ENCODE measurements at places on chromosomes 16 and 17. TPM values are rescaled to one million over a fixed set of nuclear protein-coding genes. Genes with fewer than 3 reads are reported as not detected.

KRTAP2-3 gene
- not detected for total RNA-seq

DNA sequence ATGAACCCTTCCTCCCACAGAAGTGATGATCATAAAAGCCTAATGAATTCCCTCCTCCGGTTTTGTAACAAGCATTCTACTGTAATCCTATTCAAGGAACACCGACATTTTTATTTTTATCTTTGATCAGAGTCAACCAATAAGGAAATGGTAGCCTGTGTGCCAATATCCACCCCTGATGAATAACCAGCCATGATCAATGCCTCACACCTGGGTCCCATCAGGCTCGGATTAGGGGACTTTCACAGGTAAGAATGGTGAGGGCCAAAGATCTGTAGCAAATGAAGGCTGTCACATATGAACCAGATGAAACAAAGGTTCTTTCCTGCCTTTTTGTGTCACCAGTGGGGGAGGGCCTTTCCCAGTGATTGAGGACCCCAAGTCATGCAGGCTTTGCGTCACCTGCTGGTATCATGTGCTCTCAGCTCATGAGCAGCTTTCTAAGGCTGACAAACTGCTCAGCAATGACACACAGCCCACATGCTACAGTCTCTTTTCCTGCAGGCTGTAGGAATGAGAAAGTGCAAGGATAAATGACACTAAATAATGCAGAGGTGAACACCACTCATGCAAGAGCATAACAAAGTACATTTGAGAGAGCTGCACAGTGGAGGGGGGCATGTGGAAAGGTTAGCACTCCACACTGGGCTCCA lies 34.9 kb downstream of the TOM1L2 start:
- DNase-seq: no peak

DNA sequence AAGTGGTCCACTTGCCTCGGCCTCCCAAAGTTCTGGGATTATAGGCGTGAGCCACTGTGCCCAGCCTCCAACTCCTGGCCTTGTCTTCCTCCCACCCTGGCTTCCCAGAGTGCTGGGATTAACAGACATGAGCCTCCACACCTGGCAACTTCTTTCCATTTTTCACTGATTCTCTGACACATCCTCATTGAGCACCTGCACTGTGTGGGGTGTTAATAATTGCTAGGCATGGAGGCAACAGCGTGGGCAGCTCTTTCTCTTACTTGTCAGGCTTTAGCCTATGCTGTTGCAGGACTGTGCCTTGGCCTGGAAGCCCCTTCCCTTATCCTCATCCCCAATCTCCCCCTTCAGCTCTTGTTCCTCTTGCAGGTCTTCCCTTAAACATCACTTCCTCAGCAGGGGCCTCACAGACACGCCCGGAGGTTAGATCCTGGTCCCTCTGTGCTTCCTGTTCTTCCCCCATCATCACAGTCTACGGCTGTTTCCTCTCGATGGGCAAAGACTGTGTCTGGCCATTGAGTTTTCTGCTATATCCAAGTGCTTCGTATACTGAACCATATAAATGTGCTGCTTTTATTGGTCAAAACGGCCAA lies 7.9 kb downstream of the QPRT start:
- DNase-seq: no peak

LITAFD gene
- total RNA-seq: not detected

- no peak for DNase-seq
Measured at GRCh38 chr16:50614955-50615724, 66.0 kb downstream of the SNX20 start.

ACSM5 gene
- 2.3 TPM for total RNA-seq

FOXN1 gene
- 0.32 TPM for total RNA-seq

DNA sequence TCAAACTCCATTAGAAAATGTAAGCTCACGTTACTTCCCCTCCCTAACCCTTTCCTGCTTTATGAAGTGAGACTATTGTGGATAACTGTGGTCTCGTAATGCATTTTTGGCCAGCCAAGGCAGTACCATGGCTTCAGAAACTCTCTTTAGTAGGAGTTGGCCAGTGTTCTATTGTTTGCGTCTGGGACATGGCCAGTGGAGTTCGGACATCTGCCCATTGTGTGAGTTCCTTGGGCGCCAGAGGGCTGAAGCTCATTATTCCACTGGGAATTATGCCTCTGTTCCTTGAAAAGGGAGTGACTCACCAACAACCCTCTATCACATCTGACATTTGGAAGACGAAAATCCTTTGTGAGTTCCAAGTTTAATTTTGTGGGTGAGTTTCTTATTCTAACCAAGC lies 319.5 kb upstream of the SOX9 start:
- DNase-seq: no peak

- no peak for DNase-seq
Measured at GRCh38 chr16:65279576-65279975, 157.7 kb upstream of the CDH11 start.

KRT12 gene
- 3.8 TPM for total RNA-seq

DNA sequence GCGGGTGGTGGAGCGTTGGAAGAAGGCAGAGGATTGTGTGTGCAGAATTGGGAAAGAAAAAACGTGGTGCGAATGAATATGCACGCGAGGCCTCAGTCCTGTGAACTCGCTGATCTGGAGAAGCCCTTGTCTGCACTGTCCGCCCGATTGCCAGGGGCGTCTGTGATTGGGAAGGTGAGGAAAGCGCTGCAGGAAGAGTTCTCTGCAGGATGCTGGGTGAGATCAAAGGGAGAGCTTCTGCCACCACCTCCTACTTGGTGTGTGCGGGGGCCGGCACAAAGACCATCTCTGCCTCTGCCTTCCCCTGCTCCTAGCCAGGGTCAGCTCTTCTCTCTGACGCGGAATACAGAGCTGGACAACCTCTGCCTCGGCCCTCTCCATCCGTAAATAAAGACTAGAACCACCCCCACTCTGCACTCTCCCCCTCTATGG lies 841 bp upstream of the RAB5C start:
- DNase-seq: no peak

GRCh38 chr17:12021623-12022140 lies 1.0 kb downstream of the MAP2K4 start:
- DNase-seq: no peak

GAST gene
- not detected for total RNA-seq

- DNase-seq: no peak
Measured at GRCh38 chr17:31854672-31855071, 4.4 kb downstream of the COPRS start.

GRCh38 chr17:32822996-32823395 lies 53.9 kb downstream of the MYO1D start:
- no peak for DNase-seq

GRCh38 chr17:41318231-41318630 lies 2.7 kb upstream of the KRTAP17-1 start:
- no peak for DNase-seq

C16orf95 gene
- total RNA-seq: not detected

DHRS7C gene
- total RNA-seq: not detected

DLX4 gene
- total RNA-seq: not detected

- peak; percentile 20 for DNase-seq
Measured at GRCh38 chr17:29905086-29905878, 24.7 kb downstream of the SSH2 start.

DNA sequence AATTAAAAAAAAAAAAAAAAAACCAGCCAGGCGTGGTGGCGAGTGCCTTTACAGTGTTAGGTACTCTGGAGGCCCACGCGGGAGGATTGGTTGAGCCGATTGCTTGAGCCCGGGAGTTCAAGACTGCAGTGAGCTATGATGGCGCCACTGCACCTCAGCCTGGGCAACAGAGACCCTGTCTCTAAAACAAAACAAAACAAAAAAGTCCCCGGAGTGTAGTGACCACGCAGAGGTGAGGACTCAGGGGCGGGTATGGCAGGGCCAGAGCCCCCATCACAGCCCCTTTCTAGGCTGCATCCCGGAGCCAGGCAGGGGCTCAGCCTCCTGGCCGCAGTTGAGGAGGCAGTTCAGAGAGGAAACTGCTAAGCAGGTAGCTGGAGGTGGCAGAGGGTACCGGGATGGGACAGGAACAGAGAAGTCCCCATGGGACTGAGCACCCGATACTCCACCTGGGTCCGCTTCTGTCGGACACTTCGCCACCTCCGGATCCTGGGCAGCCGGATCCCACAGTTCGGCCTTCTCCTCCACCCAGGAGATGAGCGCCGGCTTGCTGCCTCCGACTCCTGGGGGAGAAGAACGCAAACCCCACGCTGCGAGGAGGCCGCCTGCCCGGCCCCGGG lies 800 bp downstream of the ZNF747 start:
- no peak for DNase-seq

- no peak for DNase-seq
Measured at GRCh38 chr16:19348578-19349315, 63.2 kb downstream of the CLEC19A start.

GRCh38 chr17:32626379-32626791 lies 139.6 kb downstream of the CDK5R1 start:
- no peak for DNase-seq

C17orf50 gene
- not detected for total RNA-seq

DNA sequence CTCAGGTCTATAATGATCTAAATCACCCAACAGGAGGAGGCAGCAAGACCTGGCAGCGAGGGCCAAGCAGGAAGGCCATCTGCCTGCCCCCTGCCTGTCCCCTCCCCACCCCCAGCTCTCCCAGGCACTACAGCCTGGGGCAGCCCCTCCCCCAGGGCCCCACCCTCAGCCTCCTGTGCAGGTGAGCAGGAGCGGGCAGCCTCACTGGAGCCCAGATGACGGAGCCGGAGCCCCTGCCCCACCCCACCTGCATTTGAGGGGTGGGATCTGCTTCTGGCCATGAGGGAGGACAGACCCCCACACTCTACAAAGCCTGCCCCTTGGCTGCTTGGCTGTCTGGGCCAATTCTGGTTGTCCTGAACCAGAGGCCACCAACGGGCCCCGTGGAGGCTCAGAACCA lies 12.4 kb upstream of the BAHCC1 start:
- no peak for DNase-seq

GRCh38 chr17:48873209-48873608 lies 19.4 kb upstream of the ATP5MC1 start:
- peak; percentile 62 for DNase-seq

MMP15 gene
- 48.0 TPM for total RNA-seq

- peak; percentile 46 for DNase-seq
Measured at GRCh38 chr16:84065536-84066132, 23.0 kb upstream of the SLC38A8 start.

- peak; percentile 6 for DNase-seq
Measured at GRCh38 chr17:45338023-45338781, 21.4 kb upstream of the MAP3K14 start.

CCL4L2 gene
- 4.0 TPM for total RNA-seq

EVI2B gene
- total RNA-seq: 1.4 TPM

DNA sequence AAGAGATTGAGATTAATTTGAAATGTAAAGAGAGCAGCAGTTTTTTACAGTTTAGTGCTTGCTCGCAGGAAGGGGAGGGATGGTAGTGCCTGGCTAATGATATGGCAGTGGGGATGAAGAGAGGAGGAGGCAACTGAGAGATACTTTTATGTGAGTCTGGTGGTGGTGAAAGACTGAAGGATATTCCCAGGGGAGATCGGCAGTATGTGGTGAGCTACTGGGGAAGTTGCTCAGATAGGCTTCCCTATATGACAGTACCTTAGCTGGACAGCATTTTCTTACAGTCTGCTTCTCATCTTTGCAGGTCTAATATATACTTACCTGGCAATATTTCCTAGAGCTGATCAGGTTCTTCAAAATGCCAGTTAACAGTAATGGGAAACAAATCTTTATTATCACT lies 8.6 kb downstream of the CEP95 start:
- no peak for DNase-seq

TP53TG3B gene
- not detected for total RNA-seq

DNA sequence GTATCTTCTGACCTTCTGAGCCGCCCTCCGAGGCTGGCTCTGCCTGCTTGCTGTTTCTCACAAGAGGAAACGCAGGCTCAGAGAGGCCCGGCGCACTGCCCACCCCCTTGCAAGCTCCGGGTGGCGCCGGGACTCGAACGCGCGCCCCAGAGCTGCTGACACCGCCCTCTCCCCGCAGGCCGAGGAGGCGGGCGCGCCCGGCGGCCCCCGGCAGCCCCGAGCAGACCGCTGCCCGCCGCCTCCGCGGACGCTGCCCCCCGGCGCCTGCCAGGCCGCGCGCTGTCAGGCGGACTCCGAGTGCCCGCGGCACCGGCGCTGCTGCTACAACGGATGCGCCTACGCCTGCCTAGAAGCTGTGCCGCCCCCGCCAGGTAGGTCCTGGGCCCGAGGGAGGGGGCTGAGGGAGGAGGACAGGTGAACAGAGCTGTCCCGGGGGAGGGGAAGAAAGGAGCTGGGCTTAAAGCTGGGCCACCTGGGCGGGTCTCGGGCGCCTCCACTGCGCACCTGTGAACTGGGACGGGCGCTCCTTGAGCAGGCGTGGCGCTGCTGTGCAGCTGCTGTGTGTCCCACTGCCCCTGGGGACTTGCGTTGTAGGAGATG lies 18.2 kb downstream of the WFDC1 start:
- DNase-seq: peak; percentile 82

DNA sequence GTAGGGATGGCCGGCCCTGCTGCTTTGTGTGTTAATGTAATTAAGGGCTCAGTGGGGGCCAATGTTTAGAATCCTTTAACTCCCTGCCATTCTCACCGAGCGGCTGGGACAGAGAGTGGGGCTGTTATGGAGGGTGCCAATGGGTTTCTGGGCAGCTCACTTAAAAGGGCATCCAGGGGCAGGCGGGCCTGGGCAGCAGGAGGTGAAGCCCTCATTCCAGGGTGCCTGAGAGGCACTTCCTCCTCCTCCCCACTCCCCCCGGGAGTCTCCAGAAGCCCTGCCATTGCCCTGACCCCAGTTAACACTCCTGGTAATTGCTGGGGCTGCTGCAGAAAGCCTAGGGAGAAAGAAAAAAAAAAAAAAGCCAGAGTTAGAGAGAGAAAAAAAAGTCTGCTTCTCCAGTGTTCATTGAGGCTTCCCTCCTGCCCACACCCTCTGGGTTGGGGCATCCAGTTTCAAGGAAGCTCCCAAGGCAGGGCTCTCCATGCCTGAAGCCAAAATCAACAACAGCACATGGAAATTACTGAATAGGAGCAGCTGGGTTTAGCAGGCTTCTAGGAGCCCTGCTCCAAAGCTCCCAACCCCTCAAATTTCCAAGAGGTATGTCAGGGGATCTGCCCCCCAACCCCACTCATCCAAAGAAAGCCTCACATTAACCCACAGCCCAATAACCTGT lies 28.0 kb downstream of the CUEDC1 start:
- DNase-seq: peak; percentile 51

TLCD3B gene
- total RNA-seq: not detected

All from transverse colon (tissue), 4 donors.